Glomerular endothelial cell (primary cell): ENCODE measurements at places on chromosomes 3 and 15. TPM values are rescaled to one million over a fixed set of nuclear protein-coding genes. Genes with fewer than 3 reads are reported as not detected.

SERPINI2 gene
- not detected in 2 replicates for total RNA-seq

VPS39 gene
- 53.6 and 57.1 TPM in 2 replicates for total RNA-seq

AP3B2 gene
- total RNA-seq: not detected in 2 replicates

CACNA2D3 gene
- 0.05 TPM in 1 of 2 replicates, not detected in the other for total RNA-seq

CPLX3 gene
- not detected in 2 replicates for total RNA-seq

GRM2 gene
- total RNA-seq: under 0.01 and 0.12 TPM in 2 replicates

ZFYVE19 gene
- 25.7 and 26.0 TPM in 2 replicates for total RNA-seq
